ENCODE measurements at places on chromosomes 7 and 10.
A peak's percentile ranks its signal among the peaks of the same experiment; 100 is the strongest.

- DNase-seq, result no peak
Measured at GRCh38 chr10:68047122-68047521, 28.0 kb downstream of the HERC4 start.

DNA sequence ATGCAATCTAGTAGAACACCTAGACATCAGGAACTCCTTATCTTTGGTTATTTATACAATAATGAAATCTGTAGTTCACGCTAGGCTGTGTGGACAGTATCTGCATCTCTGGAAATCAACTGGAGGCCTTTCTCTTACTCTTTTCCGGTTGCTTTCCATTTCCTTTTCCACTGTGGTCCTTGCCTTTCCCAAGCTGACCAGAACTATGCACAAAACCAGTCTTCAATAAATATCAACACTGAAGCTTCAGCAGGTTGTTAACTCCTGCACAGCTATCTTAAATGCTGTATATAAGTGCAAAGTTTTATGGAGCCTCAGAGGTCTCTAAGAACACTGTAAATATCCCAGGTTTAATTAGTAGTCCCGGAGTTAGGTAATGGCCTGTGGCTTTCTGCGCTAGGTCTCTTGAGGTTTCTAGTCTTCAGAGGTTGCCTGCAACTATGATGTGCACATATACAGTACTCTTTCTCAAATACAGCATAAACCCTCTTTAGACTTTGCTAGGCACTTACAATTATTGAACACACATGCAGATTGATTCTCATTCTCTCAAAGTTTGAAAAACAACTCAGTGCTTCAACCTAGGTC, 2.4 kb downstream of the KLLN start:
- DNase-seq, result no peak

DNA sequence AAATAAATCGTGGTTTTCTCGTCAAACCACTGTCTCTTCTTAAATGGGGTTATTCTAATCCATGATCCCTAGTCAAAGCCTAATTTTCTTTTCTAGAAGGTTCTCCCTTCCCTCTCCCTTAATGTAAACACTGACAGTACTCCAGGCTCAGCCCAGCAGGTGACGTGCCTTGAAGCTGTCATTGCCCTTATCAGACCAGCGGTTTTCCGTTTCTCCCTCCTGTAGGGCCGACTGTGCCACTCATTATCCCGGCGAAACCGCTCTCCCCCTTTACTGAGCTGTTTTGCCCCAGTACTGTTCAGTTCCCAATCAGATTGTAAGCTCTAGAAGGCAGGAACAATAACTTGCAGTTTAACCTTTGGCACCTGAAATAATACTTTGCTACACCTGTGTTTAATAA, 153.5 kb upstream of the RHEB start:
- DNase-seq, result no peak

DNA sequence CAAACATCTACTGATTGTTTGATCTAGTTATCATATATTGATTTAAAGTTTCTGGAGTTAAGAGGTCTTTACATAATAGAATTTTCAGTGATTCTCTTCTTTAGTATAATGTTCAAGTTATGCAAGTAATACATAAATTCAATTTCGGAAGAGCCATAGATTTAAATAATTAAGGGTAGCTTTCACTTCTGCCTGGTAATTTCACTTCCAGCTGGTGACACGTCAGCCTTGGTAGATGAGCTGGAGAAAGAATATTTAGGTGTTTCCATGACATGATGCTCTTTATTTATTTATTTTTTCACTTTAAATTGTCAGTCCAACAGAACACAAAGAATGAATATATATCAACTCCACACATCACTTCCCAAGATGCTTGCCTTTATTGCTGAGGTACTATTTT, 5.2 kb upstream of the OTUD1 start:
- DNase-seq, result no peak

GRCh38 chr7:4834601-4835397, 27.0 kb downstream of the PAPOLB start:
- no peak for DNase-seq

DNA sequence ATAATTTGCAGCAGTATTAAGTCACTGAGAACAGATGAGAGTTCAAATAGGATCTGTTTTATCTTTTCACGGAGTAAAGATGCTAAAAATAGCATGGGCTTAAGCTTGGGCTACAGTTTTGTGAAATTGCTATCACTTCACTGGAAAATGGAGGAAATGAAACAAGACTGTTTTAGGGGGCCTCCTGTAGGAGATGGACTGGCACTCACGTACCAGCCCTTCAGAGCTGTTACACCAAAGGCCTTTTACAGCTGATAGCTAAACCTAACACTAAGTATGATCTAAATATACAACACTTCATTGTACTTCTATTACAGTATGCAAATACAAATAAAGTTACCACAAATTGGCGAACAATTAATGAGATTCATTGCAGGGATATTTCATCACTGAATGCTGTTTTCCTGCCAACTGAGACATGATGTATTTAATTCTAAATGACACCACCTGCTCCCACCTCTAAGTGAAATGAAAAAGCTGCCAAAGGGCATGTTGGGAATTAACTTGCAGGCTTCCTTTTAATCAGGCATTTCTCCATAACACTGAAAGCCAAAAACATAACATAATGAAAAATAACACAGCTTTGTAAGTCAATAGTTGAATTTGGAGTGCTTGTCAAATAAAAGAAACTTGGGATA, 304.5 kb upstream of the LRRN3 start:
- DNase-seq, result no peak

DNA sequence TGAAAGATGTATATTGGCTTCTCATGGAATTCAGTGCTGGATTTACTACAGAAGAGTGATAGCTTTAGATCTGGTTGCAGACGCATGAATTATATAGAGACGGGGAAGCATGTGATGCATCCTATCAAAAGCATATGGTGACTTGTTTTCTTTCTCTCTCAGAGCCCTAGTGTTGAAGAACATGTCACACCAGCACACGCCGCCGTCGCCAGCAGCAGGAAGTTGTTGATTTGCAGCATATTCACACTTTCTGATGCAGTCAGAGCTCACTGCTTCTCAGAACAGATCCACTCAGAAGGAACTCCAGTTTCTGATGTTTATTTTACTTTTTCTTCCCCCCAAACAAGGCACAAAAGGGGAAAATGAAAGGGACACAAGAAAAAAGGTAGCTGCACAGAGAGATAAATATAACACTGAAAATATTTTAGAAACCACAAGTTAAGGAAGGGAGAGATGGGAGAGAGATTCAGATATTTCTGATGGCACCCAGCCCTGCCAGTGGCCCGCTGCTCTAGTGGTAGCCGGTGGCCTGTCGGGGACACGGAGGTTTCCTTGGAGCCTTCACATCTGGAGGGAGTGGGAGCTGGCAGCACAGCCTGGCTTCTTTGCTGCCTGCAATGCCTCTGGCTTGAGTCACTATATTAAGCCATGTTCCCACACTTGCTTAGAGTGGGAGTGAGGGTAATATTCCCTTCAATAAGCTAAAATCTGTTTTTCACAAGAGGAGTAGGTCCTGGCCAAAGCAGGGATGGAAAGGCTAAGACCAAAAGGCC, 123.2 kb downstream of the NRP1 start:
- peak; percentile 90 for DNase-seq

DNA sequence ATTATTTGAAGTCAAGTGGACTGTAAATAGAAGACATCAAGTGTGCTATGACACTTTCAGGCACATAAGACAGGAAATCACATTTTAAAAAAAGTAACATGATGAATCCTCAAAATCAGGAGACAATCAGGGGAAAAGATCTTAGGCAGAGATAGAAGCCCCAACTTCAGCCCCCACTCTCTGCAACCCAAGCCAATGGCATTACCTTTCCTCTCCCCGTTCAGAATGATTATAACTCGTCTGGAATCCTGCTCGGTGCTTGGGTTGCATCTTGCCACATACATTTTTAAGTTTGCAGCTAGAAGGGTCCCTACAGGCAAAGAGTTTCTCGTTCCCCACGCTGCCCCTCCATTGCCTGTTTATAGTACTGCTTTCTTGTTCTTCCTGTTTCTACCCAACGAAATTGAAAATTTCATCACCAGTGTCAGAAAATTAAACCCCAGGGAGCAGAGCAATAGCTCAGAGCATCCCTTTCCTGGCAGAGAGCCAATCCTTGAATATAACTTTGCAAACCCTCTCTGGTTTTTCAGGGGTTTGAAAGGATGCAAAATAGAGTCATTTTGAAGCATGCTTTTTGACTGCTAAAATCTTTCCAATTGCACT, 260.5 kb upstream of the AOAH start:
- no peak for DNase-seq

DNA sequence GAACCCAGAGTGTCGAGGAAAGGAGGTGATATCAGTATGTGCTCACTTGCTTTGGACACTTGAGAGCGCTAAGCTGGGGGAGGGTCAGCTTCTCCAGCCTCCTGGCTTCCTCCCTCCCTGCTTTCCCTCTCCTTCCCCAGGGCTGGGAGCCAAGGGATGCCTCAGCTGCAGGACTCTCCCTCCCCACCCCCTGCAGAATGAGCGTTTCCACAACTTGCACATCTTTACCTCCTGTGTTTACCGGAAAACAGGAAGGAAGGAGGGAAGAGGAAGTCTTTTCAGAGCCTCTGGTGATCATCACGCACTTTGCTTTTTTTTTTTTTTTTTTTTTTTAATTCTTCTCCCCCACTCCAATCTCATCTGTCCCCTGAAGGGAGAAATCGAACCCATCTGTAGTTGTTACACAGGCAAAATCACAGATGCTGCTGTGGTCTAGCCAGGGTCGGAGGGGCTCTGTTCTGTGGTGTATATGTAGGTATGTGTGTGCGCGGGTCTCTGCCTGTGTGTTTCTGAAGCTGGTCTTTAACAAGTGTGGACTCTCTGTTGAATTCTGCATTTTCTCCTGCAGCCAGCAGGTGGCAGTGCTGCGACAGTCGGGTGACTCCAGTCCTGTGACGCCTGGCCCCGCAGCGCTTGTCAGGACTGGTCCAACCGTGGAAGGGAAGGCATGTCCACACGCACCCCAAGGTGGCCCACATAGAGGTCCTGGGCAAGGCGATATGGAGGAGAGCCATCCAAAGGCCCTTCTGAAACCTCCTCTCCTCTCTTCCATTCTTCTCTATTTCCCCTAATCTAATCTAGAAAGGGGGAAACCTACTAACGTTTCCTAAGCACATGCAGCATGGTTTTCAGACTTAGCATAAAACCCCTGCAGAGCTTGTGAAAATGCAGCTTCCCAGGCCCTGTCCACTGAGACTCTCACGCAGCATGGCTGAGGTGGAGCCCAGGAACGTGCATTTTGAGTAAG, 257.6 kb downstream of the PLXNA4 start:
- DNase-seq, result peak; percentile 79

GRCh38 chr10:13120786-13121499, 21.0 kb downstream of the OPTN start:
- DNase-seq, result no peak

DNA sequence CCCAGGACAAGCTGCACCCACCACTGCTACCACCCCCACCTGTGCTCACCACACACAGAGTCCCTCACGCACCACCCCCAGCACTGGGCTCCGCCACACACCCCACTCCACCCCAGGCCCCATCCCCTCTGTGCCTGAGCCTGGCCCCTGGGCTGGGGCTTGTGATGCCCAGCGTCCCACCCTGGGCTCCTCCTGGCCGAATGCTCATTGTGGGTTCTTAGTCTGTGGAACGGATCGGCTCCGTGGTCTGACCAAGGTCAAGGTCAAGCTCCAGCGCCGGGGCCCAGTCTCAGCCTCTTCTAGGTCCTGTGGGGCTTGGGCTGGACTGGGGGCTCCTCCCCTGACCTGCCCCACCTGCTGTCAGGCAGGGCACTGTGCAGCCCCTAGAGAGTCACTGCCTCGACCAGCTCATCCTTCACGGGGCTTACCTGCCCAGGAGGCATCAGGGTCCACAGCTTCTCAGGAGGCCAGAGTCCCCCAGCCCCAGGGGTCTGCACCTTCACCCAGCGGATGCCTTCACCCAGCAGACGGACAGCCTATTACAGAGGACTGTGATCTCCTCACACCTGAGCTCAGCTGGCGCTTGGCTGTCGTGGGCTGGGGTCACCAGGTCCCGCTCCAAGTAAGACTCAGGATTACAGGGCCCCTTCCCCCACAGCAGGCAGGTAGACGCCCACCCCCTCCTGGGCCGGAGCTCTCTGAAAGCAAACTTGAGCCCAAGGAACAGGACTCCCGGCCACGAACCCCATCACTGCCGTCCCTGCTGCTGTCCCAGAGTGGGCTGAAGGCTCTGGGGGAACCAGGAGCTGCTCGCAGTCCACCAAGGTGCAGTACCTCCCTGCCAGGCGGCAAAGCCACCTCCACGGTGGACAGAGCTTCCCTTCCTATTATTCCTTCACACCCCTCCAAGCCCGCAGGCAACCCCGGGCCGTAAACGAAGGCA, 15.3 kb upstream of the UTF1 start:
- no peak for DNase-seq

DNA sequence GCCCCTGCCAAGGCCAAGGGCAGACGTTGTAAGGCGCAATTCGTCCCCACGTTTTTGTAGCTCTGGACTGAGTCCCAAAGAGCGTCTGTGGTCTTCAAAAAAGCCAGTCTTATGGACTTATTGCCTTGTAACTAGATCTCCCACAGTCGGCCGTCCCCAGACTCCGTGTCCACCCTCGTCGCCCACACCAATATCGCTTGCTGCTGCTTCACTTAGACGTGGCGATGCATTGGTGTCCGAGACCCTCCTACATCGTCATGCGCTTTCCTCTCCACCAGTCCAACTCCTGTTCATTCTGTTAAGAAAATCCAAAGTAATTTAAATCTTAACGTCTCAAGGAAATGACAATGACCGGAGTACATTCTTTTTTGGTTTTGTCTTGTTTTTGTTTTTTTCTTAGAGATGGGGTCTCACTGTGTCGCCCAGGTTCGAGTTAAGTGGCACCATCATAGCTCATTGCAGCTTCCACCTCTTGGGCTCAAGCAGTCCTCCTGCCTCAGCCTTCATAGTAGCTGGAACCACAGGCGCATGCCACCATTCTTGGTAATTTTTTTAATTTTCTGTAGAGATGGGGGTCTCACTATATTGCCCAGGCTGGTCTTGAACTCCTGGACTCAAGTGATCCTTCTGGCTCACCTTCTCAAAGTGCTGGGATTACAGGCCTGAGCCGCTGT, 851 bp downstream of the KIFBP start:
- peak; percentile 21 for DNase-seq

GRCh38 chr7:91306266-91306665, 42.0 kb downstream of the FZD1 start:
- DNase-seq, result no peak

- DNase-seq, result no peak
Measured at GRCh38 chr7:28065308-28065707, 115.3 kb downstream of the JAZF1 start.

DNA sequence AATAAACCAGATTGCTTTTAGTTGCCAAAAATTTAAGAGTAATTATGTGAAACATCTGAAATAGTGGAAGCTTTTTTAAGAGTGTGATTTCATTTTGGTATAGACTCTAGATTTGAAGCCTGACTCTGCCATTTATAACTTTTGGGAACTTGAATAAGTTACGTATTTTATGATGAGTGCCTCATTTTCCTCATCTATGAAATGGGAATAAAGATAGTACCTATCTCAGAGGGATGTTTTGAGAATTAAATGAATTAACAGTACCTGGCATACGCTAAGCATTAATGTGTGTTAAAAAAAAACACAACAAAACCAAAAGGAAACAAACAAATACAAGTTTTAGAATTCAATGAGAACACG, 12.9 kb downstream of the PRKAR2B start:
- DNase-seq, result no peak
